Left renal cortex interstitium (tissue), 4 donors: ENCODE measurements at places on chromosomes 7 and 10. TPM values are rescaled to one million over a fixed set of nuclear protein-coding genes. Genes with fewer than 3 reads are reported as not detected.

The PNLIPRP2 gene
- polyA plus RNA-seq = not detected

The KCNH2 gene
- 19.2 TPM for polyA plus RNA-seq

The FGL2 gene
- polyA plus RNA-seq = 46.2 TPM

The HOXA1 gene
- polyA plus RNA-seq = 2.7 TPM

The PNLIPRP3 gene
- polyA plus RNA-seq = not detected

The AGR3 gene
- 1.8 TPM for polyA plus RNA-seq

The TMEM236 gene
- polyA plus RNA-seq = 0.31 TPM

The C10orf67 gene
- 2.1 TPM for polyA plus RNA-seq

The TET1 gene
- 9.9 TPM for polyA plus RNA-seq

The SRI gene
- polyA plus RNA-seq = 136 TPM

The JCAD gene
- polyA plus RNA-seq = 23.2 TPM

The IRF5 gene
- 14.1 TPM for polyA plus RNA-seq

The NXPH1 gene
- not detected for polyA plus RNA-seq

The MSMB gene
- polyA plus RNA-seq = not detected

The AKR1C4 gene
- not detected for polyA plus RNA-seq

The AZGP1 gene
- polyA plus RNA-seq = 69.0 TPM

The C10orf62 gene
- 0.59 TPM for polyA plus RNA-seq

The AGR2 gene
- 62.0 TPM for polyA plus RNA-seq

The MALRD1 gene
- 1.6 TPM for polyA plus RNA-seq

The PLAU gene
- 31.0 TPM for polyA plus RNA-seq

The EFCAB10 gene
- polyA plus RNA-seq = 1.2 TPM

The TRPV5 gene
- polyA plus RNA-seq = 0.56 TPM

The C10orf105 gene
- polyA plus RNA-seq = 0.16 TPM

The HHEX gene
- polyA plus RNA-seq = 9.5 TPM

The PRPS1L1 gene
- not detected for polyA plus RNA-seq

The MSS51 gene
- polyA plus RNA-seq = 1.8 TPM

The AGAP5 gene
- polyA plus RNA-seq = 9.3 TPM

The CASTOR2 gene
- polyA plus RNA-seq = 5.0 TPM

The ASB10 gene
- 0.12 TPM for polyA plus RNA-seq

The NPSR1 gene
- 0.09 TPM for polyA plus RNA-seq

The PTPRN2 gene
- polyA plus RNA-seq = 11.4 TPM

The LGI1 gene
- 7.0 TPM for polyA plus RNA-seq

The CUTC gene
- 26.1 TPM for polyA plus RNA-seq

The HOXA10 gene
- polyA plus RNA-seq = 160 TPM

The NEURL1 gene
- polyA plus RNA-seq = 1.8 TPM

The COL13A1 gene
- polyA plus RNA-seq = 32.0 TPM

The STEAP2 gene
- 10.0 TPM for polyA plus RNA-seq

The GNAT3 gene
- not detected for polyA plus RNA-seq

The MKI67 gene
- 66.1 TPM for polyA plus RNA-seq

The MYO1G gene
- polyA plus RNA-seq = 0.37 TPM

The LDB1 gene
- 120 TPM for polyA plus RNA-seq

The NPTX2 gene
- polyA plus RNA-seq = 6.0 TPM

The PROSER2 gene
- 4.6 TPM for polyA plus RNA-seq

The CLDN15 gene
- polyA plus RNA-seq = 9.6 TPM
